Activated CD4-positive, alpha-beta memory T cell treated with anti-CD3 and anti-CD28 coated beads, Interleukin-2, amount 10 ng/mL, durations not matched to agents 7 days and 5 days (primary cell): ENCODE measurements at places on chromosomes 3 and 15. TPM values are rescaled to one million over a fixed set of nuclear protein-coding genes. Genes with fewer than 3 reads are reported as not detected.
A peak's percentile ranks its signal among the peaks of the same experiment; 100 is the strongest.

DNA sequence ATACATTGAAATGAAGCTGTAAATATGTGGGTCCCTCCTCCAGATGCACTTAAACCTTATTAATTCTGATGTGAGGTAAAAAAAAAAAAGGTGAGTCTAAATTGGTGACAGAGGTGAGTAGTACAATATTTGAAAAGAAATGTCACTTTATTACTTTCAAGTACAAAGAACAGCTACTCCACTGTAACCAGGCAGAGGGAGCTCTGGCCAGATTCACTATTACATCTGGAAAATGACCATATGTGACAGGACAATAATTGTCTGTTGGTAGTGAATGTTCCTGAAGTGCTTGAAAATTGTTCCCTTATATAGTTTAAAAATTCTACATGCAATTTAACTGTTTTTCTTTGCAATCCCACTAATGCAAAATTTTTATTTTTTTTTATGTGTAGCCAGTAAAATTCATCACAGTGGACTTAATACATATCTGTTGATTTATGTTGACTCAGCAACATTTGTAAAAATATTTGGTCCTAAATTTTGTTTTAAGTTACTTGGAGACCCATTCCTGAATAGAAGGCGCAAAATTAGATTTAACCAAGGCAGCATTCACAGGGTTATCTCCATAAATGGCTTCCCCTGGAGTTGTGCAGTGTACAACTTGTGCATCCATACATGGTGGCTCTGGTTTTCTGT is 231.9 kb upstream of the TBC1D5 start:
- DNase-seq, result no peak

Gene HAPLN3
- total RNA-seq, result 66.9 TPM

DNA sequence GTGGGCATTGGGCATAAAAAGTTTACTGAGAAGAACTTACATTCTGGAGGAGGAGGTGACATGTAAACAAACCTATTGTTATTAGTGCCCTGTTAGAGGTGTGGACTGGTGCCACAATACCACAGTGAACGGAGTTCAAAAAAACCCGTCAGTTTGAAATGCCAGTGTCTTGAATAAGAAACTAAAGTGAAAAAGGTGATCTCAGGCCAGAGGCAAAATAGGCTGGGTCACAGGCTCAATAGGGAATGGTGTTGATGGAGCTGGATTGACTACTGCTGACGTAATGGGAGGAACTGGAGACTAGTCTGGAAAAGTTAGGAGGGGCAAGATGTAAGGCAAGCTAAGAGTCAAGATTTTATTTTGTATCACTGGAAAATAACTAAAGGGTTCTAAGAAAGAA is 1.6 kb upstream of the DCBLD2 start:
- no peak for DNase-seq

- DNase-seq, result no peak
Observed at GRCh38 chr3:111617406-111617805, 22.3 kb upstream of the ZBED2 start.

DNA sequence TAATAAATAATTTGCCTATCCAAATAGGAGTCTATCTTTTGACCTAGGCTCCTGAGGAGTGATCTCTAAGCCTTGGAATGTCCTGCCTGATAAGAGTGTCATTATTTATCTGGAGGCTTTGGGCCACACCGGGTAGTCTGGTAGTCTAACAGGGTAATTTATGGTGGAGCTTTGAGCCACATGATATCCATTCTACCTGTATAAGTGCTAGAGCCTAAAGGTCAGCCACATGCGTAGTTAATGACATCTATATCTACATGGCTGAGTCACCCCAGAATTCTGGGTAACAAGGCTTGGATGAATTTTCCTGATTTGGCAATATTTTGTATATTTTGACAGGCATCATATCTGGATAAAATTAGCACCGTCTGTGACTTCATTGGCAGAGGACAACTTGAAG is 681.4 kb downstream of the MCTP2 start:
- no peak for DNase-seq

DNA sequence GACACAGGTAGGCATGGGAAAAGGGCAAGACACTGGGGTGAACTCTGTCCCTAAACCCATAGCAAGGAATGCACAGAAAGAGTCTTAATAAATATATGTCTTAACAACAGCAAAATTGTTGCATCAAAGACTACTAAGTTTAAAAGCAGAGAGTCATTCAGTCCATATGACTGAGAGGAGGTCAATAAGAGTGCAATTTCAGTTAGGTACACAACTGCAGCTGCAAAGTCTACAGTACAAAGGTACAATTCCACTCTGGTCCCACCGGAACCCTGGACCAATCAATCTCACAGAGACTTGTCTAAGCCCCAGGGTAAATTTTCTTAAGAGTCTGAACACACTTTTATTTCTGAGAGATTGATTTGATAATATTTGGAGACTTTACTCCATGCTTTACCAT is 6.9 kb downstream of the CP start:
- no peak for DNase-seq

- no peak for DNase-seq
Observed at GRCh38 chr3:119305286-119305685, 11.1 kb downstream of the ARHGAP31 start.

Gene GABRA5
- total RNA-seq, result not detected

DNA sequence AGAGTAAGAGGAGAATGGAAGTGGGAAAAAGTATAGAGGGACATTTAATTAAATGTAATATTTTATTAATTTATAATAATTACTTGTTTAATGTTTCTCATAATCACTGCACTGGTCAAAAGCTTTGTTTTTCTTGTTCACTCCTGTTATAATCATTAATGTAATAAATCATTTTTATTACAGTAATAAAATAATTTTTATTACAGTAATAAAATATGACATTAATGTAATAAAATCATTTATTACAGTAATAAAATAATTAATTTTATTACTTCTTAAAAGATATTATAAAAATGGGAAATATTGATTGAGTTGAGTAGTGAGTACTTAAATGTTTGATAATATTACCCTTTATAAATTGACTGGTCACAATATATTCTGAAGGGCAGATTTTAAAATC is 181.1 kb upstream of the SOX2 start:
- DNase-seq, result no peak

- DNase-seq, result no peak
Observed at GRCh38 chr3:133763797-133764683, 17.8 kb downstream of the TF start.

DNA sequence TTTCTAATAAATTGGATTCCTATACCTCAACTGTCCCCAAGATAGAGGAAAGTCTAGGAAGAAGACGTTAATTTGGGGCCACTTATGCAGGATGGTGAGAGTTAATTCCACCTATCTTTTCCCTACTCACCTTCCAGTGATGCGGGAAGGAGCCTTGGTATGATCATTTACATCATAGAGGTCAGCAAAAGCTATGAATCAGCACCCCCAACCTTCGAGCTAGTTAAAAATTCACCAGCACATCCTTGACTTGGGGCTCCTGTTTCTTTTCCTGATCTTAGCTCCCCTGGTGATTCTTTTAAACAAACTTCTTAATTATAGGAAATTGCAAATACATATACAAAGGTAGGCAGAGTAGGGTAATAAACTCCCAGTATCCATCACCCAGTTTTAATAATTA is 366.6 kb downstream of the SOX2 start:
- DNase-seq, result no peak

GRCh38 chr3:123082370-123083065 is 15.7 kb downstream of the PDIA5 start:
- no peak for DNase-seq

DNA sequence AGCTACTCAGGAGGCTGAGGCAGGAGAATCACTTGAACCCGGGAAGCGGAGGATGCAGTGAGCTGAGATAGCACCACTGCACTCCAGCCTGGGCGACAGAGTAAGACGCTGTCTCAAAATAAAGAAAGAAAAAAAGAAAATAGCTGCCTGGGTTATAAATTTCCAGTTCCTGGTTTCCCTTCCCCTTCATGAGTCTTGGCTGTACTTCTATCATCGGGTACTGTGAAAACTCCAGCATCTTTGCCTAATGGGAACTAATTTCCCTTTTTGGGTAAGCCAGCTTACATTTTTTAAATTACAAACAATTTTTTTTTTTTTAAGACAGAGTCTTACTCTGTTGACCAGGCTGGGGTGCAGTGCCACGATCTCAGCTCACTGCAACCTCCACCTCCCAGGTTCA is 15.0 kb downstream of the DENND4A start:
- DNase-seq, result no peak

DNA sequence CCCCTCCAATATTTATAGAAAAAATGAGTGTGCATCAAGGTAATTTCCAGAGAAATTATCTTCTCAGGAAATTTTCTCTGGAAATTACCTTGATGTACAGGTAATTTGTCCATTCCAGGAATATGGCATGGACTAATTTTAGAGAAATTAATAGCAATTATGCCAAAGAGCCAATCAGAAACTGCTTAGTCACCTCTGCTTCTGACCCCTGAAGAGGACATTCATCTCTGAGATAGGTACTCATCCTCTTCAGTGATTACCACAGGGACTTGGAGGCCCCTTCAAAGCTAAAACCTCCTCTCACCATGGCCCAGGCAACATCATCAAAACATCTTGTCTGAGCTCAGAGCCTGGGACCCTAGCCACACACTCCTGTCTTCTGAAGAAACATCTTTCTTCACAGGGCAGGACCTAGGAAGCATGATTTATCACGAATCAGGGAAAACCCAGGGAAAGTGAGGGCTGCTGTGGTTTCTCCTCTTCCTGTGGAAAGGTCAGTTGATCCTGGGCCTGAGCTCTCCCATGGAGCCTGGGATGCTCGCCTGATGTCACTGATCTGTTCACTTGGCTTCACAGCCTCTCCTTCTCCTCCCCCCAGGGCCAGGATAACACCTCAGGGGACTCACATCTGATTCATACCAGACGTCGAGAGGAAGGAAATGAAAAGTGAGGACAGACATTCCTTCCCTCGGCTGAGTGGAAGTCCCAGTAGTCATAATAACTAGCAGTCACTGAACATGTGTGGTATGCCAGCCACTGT is 210.5 kb downstream of the DTWD1 start:
- no peak for DNase-seq

GRCh38 chr3:139302801-139303113 is 41.1 kb upstream of the MRPS22 start:
- DNase-seq, result no peak

DNA sequence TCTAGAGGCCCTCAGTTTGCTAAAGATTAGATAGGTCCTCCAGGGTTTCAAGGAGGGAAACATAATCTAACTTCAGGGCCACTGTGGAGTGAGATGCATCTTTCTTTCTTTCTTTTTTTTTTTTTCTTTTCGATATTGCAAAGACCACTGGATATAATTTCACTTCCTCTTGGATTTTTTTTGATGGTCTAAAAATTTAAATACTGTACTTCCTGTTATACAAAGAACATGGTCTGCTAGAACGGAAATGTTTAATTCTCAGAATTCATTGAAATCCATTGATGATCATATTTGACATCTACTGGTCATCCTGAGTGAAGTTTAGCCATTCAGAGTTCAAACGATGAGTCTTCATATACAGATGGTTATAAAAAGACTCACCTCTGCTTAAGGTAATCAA is 808.8 kb upstream of the LMCD1 start:
- no peak for DNase-seq

Gene LIPH
- not detected for total RNA-seq

Gene CCR1
- total RNA-seq, result 20.0 TPM

Gene TMCO5A
- not detected for total RNA-seq

DNA sequence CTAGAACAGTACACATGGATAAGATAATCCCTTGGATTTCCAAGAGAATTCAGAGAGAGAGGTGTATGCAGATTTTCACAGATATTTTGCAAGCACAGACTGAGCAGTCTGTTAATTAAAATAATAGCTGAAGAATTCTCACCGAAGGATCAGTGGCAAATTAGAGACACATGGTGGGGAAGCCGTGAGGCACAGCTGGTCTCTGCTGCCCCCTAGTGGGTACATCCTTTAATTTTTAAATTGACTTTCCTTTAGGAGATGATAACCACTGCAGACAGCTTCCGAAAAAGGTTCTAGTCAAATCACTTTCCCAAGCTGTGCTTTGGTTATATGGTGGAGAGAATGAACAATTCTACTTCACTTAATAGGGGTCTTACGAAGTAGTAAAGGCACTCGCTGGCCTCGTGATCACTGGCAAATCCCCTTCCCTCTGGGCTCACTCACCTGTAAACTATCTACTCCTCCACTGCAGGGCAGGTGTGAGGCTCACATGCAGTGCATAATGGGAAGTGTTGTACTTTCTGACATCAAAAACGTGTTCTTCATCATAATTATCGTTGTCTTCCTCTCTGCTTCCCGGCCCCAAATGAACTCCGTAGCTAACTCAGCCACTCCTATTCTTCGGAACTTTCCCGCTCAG is 19.5 kb downstream of the MESD start:
- DNase-seq, result peak; percentile 62

DNA sequence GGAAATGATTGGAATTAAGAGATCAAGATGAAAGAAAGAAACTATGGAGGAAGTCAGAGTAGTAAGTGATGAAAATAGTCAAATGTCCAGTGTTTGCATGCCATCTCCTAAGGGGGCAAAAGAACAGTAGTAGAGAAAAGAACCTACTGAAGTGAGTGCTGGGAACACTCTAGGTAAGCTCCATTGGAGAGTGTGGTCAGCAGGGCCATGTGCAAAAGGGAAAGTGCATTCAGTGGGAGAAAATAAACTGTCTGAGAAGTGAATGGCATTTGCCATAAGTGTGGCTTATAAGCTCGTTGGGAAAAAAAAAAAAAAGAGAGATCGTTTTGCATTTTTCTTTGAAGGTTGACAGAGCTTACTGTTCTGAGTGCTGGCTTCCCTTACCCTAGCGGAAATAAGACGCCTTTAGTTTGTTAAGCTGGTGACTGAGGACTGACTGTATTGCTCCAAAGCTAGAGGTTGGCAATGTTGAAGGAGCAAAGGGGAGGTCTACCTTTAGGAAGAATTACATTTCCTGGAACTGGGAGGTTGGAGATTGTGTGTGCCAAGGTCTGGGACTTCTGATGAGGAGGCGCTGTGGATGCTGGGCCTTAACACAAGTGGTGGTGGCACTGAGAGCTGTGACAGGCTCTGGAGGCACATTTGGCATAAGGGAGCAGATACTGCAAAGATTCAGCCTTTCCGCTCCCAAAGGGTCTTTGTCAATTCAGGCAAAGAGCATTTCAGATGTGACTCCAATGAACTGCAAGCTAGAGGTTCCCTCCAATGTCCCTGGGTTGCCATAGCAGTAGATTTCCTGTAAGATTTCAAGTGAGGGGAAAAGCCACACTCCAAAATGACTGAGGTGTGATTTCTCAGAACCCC is 287.8 kb upstream of the SATB1 start:
- peak; percentile 60 for DNase-seq

Gene RAB27A
- total RNA-seq, result 99.9 TPM

- peak; percentile 63 for DNase-seq
Observed at GRCh38 chr3:141401573-141402475, 33.5 kb downstream of the ZBTB38 start.

Gene EPHB3
- 0.20 TPM for total RNA-seq

GRCh38 chr15:23857028-23857641 is 170.0 kb upstream of the NDN start:
- DNase-seq, result no peak

Gene PIK3CA
- total RNA-seq, result 25.9 TPM
